Activated naive CD4-positive, alpha-beta T cell treated with anti-CD3 and anti-CD28 coated beads, Interleukin-2, amount 50 U/mL, for 72 hours (primary cell): ENCODE measurements at places on chromosomes 11 and 22. TPM values are rescaled to one million over a fixed set of nuclear protein-coding genes. Genes with fewer than 3 reads are reported as not detected.

The OR8B3 gene
- not detected for total RNA-seq

The MED19 gene
- total RNA-seq, result 11.2 TPM

The HOATZ gene
- total RNA-seq, result not detected

The RAPSN gene
- 0.62 TPM for total RNA-seq

The SYT13 gene
- not detected for total RNA-seq

The ALDH3B1 gene
- 0.11 TPM for total RNA-seq

The SLC43A1 gene
- 11.4 TPM for total RNA-seq

The POLD3 gene
- 65.9 TPM for total RNA-seq

The TREH gene
- not detected for total RNA-seq

The RHBDD3 gene
- 29.5 TPM for total RNA-seq

The NEFH gene
- 2.1 TPM for total RNA-seq

The UPK3A gene
- not detected for total RNA-seq

The WT1 gene
- total RNA-seq, result not detected
